ENCODE measurements at places on chromosomes 2 and 18.

DNA sequence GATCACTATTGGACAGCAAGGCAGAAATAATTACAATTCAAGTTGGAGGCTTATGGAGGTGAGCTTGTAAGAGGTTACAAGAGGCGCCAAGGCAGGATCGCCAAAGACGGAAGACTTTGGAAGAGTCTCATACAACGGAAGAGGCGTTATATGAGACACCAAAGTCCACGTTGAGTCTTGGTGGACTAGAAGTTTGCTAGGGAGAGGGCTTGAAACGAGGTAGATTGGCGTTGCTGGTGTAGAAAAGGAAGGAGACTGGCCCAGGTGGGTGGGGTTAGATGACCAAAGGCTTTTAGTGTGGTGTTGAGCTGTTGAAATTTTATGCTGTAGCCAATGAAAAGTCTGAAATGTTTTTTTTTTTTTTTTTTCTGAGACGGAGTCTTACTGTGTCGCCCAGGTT lies 1.4 kb downstream of the MSH2 start:
- DNase-seq = no peak

DNA sequence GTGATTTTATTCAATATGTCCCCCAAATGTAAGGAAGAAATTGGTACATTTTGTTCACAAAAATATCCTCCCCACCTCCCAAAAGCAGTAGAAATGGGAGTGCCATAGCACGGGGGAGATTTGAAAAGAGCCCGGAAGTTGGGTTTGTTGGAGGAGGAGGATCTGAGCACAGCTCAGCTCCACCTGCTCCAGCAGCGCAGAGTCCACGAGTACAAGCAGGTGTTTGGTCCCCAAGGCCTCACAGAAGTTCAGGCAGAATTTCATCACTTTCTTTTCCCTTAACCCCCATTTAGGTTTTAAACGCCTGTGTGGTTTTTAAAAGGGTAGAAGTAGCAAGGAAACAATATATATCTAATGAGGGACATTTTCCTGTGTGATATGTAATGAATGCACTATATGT lies 56.0 kb downstream of the TRAPPC12 start:
- DNase-seq = no peak

GRCh38 chr2:231928481-231928880 lies 2.3 kb upstream of the NPPC start:
- no peak for DNase-seq

GRCh38 chr2:177675350-177675821 lies 282.8 kb downstream of the AGPS start:
- no peak for DNase-seq

GRCh38 chr2:240846873-240847595 lies 21.6 kb upstream of the AGXT start:
- no peak for DNase-seq

DNA sequence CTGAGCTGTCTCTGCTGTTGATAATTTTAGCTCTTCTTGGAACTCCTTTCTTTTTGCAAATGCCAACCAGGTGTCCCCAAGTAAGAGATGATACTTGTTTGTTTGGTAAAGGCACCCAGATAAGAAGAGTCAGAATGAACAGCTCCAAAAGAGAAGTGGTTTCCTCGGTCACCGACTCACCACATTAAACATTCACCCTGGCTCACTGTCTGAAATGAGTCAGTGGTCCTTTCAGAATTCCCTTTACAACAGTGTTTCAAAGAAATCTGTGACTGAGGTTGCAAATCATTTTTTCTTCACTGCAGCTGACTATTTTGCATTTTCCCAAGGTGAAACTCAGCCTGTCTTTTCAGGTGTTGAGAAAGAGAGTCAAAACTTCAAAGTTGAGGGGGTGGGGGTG lies 16.2 kb upstream of the CXCR4 start:
- DNase-seq = no peak

DNA sequence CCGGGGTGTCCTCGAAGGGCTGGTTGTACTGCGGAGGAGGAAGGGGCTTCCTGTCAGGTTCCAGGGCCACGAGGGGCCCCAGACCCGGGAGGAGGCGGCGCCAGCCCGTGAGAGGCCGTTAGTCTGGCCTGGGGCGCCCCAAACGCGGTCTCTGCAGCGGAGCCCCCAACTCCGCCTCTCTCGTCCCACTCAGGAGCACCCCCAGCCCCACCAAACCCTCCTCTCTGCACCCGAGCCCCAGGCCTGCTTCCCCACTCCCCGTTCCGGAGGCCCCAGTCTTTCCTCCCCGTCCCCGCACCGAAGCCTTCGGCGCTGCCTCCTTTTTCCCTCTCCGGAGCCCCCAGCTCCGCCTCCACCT lies 473 bp downstream of the HJURP start:
- DNase-seq = no peak

GRCh38 chr2:145144131-145144728 lies 624.3 kb upstream of the ZEB2 start:
- DNase-seq = no peak

DNA sequence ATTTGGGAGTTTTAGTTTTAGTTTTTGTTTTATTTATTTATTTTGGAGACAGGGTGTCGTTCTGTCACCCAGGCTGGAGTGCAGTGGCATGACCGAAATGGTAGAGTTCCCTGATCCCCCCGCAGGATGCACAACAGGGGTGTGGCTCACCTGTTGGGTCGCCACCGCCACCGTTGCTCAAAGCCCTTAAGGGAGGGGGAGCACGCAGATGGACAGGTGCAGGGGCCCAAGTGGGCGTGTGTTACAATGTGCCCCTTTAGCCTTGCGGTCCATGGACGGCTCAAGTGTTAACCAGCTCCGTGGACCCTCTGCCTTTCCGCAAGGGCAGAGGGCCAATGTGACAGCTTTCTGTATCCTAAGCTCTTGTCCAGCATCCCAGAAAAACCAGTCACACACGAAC lies 61.4 kb upstream of the REL start:
- DNase-seq = no peak

GRCh38 chr2:187263675-187264560 lies 184.1 kb downstream of the CALCRL start:
- DNase-seq = no peak

- no peak for DNase-seq
These were observed 57.3 kb upstream of the RPL31 start for GRCh38 chr2:100944617-100945432.

- DNase-seq = no peak
These were observed 135.6 kb upstream of the KLHL29 start for GRCh38 chr2:23249348-23249747.

GRCh38 chr2:142031656-142032055 lies 99.2 kb downstream of the LRP1B start:
- DNase-seq = no peak

DNA sequence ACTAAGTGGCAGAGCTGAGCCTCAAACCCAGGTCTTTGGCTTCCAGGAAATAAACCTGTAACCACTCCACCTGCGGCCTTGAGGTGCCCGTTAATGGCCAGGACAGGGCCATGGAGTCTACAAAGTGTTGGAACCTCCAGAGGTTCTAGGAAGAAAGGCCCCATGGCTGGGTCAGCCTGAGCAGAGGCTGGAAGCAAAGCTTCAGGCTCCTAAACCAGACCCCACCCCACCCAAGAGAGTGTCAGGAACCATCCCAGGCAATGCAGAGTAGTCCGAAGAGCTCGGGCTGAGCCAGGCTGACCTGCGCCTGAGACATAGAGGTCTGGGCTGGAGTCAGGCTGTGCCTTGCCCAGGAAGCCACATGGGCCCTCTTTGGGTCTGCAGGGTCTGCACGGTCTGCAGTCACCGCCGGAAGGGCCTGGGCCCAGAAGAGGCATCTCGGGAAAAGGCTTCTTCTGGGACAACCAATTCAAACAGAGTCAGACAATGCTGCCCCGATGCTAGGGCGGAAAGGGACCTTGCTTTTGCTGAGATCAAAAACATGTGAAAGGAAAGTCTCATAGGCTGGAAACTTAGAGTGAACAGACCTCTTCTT lies 6.4 kb downstream of the CIB4 start:
- DNase-seq = no peak

GRCh38 chr18:11857177-11857887 lies 6.1 kb downstream of the CHMP1B start:
- DNase-seq = no peak

DNA sequence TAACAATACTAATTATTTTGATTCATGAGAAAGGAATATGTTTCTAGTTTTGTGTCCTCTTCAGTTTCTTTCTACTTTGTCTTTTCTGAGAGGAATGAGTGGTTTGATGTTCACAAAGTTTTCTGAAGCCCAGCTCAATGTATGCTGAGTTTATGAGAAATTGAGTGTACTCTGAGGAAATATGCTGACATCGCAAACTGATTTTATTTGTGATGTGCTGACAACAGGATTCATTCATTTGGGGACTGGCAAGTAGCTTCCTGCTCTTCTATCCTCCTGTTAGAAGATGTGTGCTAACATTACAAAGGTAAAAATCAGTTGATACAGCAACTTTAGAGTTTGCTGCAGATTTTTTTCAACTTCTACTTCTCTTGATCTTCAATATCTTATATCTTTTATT lies 403.2 kb upstream of the CDH19 start:
- no peak for DNase-seq

DNA sequence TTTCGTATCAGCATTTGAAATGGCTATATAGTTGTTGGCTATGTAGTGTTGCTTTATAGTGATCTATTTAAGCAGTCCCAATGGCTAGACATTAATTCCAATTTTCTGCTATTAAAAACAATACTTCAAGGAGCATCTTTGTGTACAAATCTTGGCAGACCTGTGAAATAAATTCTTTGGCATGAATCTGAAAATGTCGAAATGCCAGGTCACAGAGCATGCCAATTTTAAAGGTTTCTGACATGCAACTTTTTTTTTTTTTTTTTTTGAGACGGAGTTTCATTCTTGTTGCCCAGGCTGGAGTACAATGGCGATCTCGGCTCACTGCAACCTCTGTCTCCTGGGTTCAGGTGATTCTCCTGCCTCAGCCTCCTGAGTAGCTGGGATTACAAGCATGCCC lies 26.8 kb upstream of the CABLES1 start:
- no peak for DNase-seq

DNA sequence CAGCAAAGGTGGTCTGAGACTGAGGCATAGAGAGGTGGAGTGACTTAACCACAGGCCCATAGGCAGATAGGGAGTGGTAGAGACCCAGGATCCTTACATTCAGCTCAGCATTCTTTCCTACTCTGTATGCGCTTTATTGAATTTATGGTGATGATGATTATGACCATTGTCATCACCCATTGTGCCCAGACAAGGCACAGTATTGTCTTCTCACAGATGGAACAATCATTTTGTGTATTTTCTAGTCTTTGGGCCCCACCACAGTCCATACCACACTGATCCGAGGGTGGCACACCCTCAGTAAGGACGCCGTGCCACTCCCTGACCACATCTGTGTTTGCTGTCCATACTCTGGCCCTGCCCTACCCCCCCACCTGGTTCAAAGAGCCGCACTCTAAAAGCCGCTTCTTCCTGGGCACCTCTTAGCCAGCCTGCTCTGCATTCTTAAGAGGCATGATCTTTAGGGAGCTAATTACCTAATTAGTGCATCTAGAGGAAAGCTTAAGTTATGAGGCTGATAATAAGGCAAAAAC lies 179.6 kb upstream of the SMAD2 start:
- DNase-seq = no peak

GRCh38 chr18:77539860-77540259 lies 290.2 kb downstream of the GALR1 start:
- DNase-seq = no peak

- no peak for DNase-seq
These were observed 487.8 kb downstream of the GALR1 start for GRCh38 chr18:77737405-77737804.

GRCh38 chr2:171579481-171579880 lies 57.2 kb downstream of the CYBRD1 start:
- no peak for DNase-seq

DNA sequence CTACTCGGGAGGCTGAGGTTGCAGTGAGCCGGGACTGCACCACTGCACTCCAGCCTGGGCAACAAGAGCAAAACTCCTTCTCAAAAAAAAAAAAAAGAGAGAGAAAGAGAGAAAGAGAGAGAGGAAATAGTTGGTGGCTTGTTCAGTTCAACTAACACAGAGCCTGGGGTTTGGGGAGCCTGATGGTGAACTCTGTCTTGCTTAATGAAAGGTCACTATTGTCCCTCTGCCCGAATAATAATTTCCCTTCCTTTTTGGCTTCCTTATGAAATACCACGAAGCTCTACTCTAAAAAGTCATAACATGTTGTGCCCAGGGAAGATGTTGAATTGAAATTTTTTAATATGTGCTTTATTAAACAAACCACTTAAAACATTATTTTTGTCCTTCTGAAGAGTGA lies 17.3 kb downstream of the BCL2 start:
- DNase-seq = no peak

- no peak for DNase-seq
These were observed 7.3 kb downstream of the IL1F10 start for GRCh38 chr2:113075030-113075429.

DNA sequence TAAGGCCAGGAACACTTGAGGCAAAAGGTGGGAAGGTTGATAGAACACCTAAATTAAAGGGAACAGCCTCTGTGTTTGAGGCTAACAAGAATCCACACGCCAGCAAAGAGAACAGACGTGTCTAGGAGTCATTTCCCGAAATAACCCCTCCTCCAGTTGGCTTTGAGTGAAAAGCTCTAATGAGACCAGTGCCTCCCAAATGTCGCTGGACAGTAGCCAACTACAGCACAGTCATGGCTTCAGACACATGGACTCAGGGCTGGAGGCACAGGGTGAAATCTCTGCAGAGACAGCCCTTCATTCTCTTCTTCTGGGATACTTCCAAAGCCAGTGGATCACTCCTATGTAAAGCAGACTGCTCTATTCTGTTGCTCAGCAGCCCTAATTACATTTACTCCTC lies 49.6 kb downstream of the SOWAHC start:
- peak; percentile 64 for DNase-seq

DNA sequence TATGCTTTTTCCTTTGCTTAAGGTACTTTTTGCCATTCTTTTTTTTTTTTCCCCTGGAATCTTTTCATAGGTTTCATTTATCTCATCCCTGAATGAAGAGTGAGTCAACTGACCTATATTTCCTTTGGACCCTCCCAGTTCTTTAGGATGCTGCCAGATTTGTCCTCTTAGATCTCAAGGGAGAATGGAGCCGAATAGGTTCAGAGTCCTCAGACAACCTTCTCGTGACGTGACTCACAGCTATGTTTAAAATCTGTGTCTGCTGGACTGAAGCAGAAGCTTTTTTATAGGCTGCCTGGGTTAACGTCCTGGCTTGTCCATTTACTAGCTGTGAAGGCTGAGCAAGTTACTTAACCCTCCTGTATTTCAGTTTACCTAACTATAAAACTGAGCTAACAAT lies 358.6 kb downstream of the DLGAP1 start:
- no peak for DNase-seq
